Cardiac septum (tissue), 1 donor: ENCODE measurements at places on chromosomes 13 and 19.

GRCh38 chr13:101398191-101398590 is 18.1 kb downstream of the NALCN start:
- DNase-seq = no peak

DNA sequence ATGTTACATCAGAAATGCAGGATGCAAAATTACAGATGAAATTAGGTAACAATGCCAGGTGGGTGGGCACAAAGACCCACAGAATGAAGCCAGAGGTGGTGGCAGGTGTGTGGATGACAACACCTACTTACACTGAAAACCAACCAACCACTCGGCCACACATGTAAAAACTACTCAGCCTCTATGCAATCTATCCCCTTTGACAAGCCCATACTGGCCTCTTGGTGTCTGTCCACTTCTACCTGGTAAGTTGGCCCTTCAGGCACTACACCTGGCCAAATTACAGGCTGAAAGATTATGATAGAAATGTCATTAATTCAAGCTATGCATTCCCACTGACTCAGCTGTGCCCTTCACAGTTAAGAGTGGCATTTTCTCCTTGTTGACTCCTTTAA is 50.0 kb downstream of the BRD4 start:
- DNase-seq = no peak

DNA sequence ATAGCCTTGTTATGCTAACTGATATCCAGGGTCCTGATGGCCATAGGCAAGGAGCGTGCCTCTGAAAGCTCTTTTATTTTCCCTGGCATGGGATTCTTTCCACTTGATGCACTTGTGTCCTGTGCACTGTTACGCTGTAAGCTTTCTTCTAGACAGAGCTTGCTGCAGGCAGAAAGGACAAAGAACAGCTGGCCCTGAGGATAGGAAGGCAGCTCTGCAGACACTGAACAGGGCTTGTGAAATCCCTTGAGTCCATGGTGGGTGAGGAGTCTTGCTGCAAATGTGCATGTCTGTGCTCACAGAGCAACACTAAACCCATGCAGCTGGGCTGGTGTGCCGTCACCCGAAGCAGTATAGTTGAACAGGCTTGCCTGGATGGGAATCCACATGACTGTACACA is 126.6 kb downstream of the AKAP11 start:
- DNase-seq = no peak

- no peak for DNase-seq
Observed at GRCh38 chr13:61592489-61592888, 176.8 kb upstream of the PCDH20 start.

- no peak for DNase-seq
Observed at GRCh38 chr19:23525276-23525852, 130.1 kb upstream of the ZNF91 start.

DNA sequence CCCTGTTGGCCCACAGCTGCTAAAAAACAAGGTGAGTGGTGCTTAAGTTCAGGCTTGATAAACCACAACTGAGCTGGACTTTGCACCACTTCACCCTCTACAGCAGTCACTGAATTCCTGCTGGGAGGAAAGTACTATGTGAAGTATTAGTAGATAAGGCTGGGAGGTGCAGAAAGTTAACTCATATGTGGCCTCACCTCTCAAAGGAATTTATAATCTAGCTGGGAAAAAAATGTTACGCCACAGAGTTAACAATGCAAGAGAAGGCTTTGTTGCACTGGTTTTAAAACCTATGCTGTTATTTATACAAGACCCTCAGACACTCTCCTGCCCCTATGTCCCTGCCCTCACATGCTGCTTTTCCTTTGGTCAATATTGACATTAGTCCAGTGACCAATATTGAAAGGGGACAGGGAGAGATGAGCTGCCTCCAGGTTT is 60.9 kb downstream of the LIG4 start:
- no peak for DNase-seq

DNA sequence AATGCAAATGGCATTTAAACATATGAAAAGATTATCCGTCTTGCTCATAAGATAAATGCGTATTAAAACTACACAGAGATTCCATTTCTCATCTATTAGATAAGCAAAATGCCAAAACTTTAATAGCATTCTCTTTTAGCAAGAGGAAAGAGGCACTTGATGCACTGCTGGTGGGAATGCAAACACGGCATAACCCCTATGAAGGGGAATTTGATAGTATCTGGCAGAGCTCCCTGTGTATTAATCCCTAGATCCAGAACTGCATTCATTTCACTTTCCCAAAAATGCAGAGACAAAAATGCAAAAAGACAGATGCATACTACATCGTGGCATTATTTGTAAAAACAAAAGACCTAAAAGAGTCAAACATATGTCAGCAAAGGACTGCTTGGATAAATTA is 193.6 kb upstream of the STARD13 start:
- DNase-seq = no peak

GRCh38 chr19:5050067-5050656 is 81.2 kb downstream of the KDM4B start:
- no peak for DNase-seq

GRCh38 chr13:24093047-24093446 is 67.5 kb upstream of the SPATA13 start:
- no peak for DNase-seq

DNA sequence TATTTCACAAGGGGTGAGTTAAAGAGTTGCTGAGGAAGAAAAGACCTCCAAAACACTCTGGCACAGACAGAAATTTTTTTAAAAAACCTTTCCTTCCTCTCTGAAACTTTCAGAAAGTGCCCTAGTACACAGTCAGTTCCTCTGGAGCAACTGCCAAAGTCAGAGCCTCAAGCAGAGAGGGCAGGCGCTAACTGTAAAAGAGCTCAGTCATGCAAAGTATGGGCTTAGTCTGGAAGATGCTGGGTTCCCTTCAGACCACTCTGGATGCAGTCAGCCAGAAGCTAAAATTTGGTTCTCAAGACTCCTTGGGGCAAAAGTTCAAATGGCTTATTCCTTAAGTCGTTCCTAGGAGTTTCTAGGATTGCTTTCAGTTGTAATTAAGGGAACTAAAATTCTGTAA is 671.6 kb downstream of the PCDH9 start:
- DNase-seq = no peak

DNA sequence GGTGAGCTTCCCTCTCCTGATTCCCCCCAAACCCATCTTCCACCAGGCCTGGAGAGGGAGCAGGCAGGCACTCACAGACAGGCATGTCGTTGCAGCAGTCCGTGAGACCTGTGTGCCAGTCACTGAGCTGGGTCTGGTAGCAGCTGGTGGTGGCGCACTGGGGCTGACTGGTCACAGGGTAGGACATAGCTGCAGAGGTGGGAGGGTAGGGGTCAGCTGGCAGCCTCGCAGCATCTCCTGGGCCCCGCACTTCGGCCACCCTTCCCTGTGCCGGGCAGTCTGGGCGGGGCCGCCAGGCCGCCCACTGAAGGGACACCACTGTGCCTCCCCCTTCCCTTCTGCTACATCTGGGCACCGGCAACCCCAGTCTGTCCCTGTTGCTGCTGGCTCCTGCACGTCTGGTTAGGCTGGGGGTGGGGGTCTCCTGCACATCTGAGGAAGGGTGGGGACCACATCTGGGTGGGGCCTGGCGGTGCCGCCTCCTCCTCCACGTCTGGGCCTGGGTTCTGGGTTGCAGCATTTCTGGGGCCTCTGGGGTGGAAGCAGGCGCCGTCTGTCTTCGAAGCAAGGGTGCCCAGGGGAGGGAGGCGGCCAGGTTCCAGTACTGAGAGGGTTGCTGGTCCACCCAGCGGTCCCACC is 1.1 kb downstream of the CNFN start:
- no peak for DNase-seq

DNA sequence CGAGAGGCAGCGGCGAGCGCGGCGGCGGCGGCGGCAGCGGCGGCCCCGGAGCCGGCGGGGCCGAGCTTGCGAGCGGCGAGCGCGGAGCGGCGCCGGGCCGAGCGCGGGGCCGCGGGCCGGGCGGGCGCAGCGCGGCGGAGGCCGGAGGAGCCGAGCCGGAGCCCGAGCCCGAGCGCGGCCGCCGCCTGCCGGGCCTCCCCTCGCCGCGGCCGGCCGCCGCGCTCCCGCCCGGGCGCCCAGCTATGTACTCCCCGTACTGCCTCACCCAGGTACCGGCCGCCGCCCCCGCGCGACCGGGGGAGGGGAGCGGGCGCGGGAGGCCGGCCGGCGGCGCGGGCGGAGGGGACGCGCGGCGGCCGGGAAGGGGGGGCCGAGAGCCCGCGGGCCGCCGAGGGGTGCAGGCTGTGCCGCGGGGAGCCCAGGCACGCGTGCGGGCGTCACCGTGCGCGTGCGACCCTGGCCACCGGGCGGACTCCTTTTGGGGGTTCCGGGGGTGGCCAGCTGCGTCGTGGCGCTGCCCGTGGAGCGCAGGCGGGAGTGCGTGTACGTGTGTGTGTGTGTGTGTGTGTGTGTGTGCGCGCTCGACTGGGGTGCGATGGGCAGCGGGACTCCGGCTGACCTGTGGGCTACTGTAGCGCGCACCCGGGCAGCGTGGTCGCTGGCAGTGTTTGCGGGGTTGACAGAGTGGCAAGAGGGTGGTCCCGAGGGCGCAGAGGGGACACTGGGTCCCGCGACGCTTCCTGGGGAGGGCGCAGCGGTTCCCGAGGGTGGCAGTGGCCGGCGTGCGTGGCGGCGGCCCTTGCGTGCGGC is 526 bp downstream of the NFIX start:
- no peak for DNase-seq

DNA sequence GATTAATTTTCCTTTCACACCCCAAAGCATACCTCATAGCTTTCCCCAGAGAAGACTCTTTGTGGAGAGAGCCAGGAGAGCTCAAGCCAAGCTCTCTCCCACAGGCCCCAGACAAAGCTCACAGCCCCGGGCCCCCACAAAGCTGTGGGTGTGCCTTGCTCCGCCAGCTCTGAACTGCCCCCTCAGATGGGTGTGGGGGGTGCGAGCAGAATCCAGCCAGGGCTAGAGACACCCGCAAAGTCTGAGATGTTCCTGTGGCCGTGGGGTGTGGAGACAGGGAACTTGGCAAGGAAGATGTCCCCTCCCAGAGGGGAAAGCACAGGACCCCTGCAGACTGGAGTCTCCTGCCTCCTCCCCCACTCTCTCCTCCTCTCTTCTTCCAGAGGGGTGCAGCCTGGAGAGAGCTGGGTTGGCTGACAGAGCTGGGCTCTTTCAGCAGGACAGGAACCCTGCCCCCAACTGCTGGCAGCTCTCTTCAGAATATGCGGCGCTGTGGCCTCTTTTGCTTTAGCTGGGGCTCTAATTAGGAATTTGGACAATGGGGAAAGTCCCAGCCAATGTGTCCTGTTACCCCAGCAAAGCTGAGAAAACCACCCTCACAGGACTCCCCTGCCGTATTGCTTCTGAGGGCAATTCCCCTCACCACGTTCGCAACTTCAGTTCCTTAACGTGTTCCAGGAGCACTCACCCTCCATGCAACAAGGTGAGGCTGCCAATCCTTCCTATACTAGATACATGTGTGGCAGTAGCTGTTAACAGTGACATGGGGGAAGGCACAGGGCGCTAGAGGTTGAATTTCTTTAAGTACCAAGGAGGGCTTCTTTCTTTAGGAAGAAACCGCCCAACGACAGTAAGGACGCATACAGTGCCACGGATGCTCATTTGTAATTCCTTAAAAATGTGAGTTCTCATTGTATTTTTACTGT is 170.0 kb downstream of the COL4A1 start:
- no peak for DNase-seq

DNA sequence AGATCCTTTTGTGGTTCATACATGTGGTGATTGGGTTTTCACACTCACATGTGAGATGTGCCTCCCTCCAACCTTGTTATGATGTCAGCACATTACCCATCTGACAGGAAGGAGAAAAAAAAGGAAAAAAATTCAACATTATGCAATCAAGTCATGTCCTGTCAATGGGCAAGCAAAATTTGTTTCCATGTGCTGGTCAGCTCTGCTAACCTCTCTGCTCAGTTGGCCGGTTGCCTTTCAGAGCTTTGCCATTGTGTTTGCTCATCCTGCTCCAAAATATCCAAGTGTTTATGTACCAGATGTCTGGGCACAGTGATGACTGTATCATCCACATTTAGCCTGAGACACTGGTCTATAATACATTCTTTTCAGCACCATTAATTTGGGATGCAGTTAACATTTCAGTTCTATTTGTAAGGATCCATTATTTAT is 27.0 kb upstream of the METTL21C start:
- DNase-seq = no peak

DNA sequence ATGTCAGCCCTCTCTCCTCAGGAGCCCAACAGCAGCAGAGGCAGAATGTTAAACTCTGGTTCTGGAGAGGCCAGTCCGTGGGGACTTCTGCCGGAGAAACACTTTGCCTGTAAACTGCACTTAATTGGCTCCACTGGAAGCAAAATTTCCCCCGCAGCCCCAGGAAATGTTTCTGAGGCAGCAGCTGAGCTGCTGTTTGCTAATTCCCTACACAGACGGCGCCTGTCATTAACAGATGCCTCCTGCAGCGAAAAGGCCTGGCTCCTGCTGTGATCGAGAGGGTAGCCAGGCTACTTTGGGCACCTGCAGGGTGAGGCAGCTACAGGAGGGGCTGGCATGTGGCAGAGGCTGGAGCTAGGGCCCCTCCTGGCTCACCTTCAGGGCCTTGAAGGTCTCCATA is 5.2 kb upstream of the TM6SF2 start:
- no peak for DNase-seq

- DNase-seq = no peak
Observed at GRCh38 chr19:1073956-1074517, 7.1 kb downstream of the ARHGAP45 start.

DNA sequence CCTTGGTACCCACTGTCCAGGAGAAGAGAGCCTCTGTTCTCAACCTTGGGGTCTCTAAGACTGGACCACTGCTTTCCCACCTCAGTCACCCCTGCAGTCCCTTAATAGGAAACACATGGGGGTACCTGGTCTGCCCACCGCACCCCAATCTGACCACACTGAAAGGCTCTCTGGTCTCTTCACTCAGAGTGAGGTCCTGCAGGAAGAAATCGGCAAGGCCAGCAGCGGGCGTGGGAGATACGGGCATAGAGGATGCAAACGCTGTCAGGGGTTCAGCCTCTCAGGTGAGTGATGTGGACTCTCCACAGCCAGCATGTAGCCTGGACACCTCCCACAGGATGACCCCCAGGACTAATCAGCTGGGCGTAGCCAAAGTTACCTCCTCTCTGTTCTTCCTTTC is 3.5 kb downstream of the SIGLEC9 start:
- DNase-seq = no peak

- DNase-seq = no peak
Observed at GRCh38 chr13:43749503-43749902, 37.3 kb downstream of the ENOX1 start.

DNA sequence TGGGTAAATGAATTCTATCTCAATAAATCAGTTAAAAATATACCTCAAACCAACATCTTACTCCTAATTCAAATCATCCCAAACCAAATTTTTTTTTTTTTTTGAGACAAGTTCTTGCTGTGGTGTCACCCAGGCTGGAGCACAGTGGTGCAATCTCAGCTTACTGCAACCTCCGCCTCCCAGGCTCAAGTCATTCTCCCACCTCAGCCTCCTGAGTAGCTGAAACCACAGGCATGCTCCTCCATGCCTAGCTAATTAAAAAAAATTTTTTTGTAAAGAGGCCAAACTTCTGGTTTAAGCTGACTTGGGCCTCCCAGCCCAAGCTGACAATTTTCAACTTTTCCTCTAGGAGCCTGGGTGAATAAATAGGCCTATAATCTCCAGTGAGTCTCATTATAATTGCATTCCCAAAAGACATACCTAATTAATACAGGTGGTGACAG is 22.1 kb upstream of the OLFM2 start:
- no peak for DNase-seq
